CD4-positive, alpha-beta T cell (primary cell): ENCODE measurements at places on chromosomes 16 and 17. TPM values are rescaled to one million over a fixed set of nuclear protein-coding genes. Genes with fewer than 3 reads are reported as not detected.

SCGB1C2 gene
- total RNA-seq = not detected

BLMH gene
- total RNA-seq = 32.9 TPM

TP53TG3D gene
- total RNA-seq = not detected

TBC1D3B gene
- total RNA-seq = 1.6 TPM
